ENCODE measurements at places on chromosomes 7 and 10.

DNA sequence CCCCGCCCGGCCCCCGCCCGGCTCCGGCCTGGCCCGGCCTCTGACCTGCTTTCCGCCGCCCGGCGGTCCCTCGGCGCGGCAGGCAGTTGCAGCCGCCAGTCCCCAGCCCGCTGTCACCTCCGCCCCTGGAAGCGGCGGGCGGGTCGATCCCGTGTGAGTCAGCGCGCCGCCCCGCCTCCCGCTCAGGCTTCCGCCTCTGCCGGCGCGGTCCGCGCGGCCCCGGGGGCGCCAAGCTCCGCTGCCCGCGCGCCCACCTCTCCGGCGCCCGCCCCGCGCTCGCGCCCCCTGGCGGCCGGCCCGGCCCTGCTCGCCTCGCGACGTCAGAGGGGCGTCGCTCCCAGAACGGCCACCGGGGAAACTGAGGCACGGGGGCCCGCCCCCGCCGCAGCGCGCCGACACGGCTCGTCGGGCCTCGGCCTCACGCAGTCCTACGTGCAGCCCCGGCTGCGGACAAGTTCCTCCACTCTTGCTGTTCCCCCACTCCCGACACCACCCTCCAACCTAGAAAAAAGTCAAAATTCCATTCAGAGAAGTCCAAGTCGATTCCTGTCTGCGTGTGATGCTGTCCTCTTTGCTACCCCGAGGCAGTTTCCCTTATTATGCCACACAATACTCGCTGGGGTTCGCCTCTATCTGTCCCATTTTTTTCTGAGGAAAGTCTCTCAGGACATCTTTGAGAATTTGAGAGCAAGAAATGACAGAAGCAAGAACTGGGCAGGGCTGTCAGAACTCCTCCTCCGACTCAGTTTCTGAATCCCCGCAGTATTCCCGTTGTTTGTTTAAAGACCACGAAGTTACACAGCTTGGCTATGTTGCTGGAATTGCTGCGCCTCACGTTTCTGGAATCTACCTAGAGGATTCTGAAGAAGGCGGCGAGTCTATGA lies at the start of gene DNMBP:
Gene DNMBP (minus strand): TSS at position 155 of the 884 bp plus-strand sequence. CDS start 37,823 bp downstream, outside the sequence.
- peak; percentile 77 for DNase-seq

DNA sequence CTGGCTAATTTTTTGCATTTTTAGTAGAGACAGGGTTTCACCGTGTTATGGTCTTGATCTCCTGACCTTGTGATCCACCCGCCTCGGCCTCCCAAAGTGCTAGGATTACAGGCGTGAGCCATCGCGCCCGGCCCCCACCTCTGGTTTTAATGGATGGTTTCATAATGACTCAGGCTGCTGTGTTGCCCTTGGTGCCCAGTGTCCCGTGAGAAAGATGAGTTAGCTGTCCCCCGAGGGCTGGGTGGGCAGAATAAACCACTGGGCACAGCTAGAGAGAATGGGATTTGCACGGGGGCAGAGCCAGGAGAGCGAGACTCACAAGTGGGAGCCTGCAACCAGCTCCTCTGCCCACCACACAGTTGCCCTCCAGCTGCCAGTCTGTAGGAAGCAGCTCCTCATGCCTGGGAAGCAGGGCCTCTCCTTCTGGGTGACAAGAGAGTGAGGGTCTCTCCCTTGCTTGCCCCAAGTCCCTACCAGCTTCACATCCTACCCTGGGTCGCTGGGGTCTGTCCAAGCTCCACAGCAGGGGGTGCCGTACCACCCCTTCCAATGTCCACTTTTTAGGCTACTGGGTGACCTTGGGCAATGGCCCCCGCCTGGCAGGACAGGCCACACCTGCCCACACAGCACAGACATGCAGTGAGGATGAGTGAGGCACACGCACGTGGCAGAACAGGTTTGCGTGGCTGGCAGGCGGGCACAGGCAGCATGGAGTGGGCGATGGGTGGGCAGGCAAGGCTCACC lies 16.1 kb upstream of the NDST2 start:
- DNase-seq: no peak

GRCh38 chr7:157983502-157984422 lies 603.9 kb downstream of the PTPRN2 start:
- no peak for DNase-seq

DNA sequence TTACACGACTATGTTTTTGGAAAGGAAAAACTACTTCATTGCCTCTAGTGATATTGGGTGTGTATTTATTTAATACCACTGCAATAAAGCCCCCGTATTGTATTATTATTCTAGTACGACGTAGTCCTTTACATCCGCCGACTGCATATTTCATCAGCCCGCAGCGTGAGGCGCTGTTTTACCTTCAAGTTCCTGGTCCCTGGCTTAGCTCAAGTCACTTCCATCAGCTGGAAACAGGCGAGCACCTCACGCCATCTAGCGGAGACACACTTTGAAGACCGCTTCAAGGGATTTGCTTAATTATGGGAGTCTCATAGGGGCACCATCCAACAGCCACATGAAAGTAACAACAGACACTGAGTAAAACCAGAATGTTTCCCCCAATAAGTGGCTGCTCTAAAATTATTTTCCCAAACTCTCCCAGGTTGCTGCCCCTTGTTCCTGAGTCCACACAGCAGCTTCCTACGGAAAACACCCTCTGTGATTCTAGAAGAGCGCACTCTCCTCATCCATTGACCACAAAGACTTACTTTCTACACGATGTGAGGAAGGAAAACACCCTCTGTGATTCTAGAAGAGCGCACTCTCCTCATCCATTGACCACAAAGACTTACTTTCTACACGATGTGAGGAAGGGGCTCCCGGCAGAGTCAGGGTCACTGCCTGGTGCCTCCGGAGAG lies 15.7 kb upstream of the ITIH2 start:
- DNase-seq: peak; percentile 73

DNA sequence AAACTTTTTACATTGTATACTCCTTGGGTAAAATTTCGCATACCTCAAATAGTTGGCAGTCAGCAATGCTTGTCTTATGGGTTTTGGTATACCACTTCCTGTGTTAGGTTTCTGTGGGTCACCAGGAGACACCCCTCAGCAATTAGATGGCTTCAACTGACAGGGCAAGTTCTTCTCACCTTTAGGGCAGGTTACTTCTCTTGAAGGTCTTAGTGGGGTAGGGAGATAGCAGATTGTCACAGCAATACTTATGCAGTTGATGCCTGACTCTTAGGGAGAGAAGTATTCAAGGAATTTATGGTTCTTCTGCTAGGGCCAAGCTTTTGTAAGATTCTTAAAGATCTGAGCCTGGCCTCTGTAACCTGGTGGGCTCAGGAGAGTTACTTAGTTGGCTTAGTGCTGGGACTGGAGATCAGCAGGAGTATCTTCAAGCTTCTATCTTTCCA lies 42.9 kb downstream of the MKLN1 start:
- DNase-seq: no peak

GRCh38 chr7:70937424-70937823 lies 194.5 kb upstream of the GALNT17 start:
- DNase-seq: no peak

GRCh38 chr7:139560678-139561077 lies 37.2 kb downstream of the CLEC2L start:
- no peak for DNase-seq

DNA sequence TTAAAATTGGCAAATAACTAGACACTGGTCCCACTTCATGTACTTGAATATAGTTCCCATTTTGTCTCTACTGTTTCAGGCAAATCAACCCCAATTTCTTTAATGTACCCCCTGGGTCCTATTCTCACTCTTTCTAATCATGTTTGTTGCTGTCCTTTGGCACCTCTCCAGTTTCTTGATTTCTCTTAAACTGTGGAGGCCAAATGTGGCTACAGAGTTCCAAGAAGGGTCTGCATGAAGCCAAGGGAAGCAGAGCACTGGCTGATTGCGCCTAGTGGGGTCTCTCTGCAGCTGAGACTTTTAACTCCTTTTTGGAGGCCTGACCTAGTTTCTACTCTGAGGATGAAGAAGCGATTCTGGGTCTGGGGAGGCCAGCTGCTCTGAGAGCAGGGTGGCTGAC lies 6.7 kb upstream of the ADAM12 start:
- DNase-seq: no peak

- no peak for DNase-seq
Measured at GRCh38 chr7:146709451-146710027, 592.9 kb downstream of the CNTNAP2 start.

- DNase-seq: no peak
Measured at GRCh38 chr7:101496017-101496416, 133.1 kb downstream of the MYL10 start.

GRCh38 chr7:123924941-123925340 lies at the start of gene SPAM1:
Gene SPAM1 (plus strand): TSS chr7:123925241. CDS start chr7:123953571, 28,330 bp downstream.
- DNase-seq: no peak

DNA sequence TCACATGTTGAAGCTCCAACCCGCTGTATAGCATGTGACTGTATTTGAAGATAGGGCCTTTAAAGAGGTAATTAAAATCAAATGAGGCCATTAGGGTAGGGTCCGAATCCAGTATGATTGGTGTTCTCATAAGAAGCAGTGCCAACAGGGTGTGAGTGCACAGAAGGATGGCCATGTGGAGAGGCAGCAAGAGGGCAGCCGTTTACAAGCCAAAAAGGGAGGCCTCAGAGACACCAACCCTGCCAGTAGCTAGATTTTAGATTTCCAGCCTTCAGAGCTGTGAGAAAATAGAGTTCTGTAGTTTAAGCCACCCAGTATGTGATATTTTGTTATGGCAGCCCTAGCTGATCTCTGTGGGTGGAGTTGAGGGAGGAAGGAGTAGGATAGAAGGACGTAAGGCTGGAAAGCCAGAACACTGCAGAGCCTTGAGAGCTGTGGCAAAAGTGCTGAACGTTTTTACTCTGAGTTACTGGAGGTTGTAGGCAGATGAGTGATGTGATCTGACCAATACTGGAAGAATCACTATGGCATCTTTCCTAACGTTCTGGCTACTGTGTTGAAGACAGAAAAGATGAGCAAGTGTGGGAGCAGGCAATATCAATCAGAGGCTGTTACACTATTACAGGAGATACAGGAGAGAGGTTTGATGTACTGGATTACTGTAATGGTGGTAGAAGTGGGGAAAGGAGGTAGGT lies 334.9 kb downstream of the ELMO1 start:
- DNase-seq: peak; percentile 48

DNA sequence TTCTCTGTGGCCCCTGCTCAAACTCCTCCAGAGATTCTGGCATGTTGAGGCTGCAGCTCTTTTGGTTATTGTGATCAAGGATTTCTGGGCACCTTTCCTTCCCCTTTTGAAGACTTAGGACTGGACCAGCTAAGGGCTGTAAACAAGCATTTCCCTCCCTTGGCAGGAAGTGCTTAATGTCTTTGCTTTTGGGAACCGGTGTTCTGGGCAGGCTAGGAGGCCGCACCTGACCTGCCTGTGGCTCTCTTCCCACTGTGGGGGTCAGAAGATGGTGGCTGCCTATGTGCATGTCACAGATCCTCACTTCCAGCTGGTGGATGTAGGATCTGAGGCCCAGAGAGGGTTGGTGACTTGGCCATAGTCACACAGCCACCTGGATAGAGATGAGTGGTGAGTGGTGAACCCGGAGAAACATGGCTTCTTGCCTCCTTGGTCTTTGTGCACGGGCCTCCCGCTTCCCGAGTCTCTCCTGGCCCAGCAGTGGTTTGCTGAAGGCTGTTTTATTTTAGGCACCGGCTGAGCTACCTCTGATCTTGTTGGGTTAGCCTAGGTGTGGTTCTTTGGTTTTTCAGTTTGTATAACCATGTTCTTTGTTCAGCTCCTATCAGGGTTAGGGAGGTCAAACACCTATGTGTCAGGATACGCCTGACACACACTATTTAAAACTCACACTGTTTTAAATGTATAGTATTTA lies 82.0 kb downstream of the GRK5 start:
- no peak for DNase-seq

GRCh38 chr7:107501593-107501992 lies 31.7 kb downstream of the GPR22 start:
- peak; percentile 23 for DNase-seq

- no peak for DNase-seq
Measured at GRCh38 chr10:104202231-104202630, 29.9 kb downstream of the CFAP43 start.

GRCh38 chr10:128178302-128178958 lies 52.2 kb upstream of the MKI67 start:
- no peak for DNase-seq

DNA sequence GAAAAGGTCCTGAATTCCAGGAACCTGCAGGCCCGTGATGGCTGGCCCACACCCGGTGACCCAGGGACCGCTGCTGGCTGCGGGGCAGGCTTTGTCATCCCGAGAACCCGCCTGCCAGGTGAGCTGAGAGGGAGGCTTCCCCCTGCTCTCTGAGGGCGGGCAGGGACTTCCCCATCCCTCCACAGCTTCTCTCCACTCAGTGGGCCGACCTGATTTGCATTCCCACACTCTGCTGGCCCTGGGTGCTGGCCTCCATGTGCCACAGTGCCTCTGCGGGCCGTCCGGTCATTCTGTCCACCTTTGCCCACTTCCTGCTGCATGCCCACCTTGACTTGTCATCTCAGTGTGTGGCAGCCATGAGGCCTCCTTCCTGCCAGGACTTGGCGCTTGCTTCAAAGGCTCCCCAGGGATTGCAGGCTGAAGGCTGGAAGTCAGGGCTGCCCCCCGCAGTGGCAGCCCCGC lies 35.3 kb downstream of the PALD1 start:
- DNase-seq: no peak

DNA sequence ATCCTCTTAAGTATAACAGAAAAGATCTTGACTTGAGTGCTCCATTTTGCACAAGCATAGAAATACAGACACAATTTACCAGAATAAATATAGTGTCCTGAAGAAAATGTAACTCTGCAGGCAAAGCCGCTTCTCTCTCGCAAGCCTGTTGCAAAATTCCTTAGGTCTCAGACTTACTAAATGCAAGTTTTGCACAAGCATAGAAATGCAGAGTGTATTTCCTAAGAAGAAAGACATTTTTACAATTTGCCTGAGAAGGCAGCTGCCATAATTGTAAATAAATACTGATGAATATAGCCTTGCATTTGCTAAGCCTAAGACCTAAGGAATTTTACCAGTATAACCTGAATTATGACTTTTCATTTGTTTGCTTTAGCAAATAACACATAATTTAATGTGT lies 67.1 kb downstream of the AGMO start:
- no peak for DNase-seq

All from cerebellum (tissue), 4 donors.